ENCODE measurements at places on chromosomes 2 and 18. TPM values are rescaled to one million over a fixed set of nuclear protein-coding genes. Genes with fewer than 3 reads are reported as not detected.

Gene ZBTB7C
- polyA plus RNA-seq, result 24.5 TPM

Gene POTEI
- not detected for polyA plus RNA-seq

Gene CABYR
- polyA plus RNA-seq, result 0.67 TPM

Gene GPR75
- 0.71 TPM for polyA plus RNA-seq

Gene VWC2L
- polyA plus RNA-seq, result not detected

Gene TMEM169
- polyA plus RNA-seq, result 0.04 TPM

Gene DCDC2C
- not detected for polyA plus RNA-seq

Gene HSBP1L1
- 96.9 TPM for polyA plus RNA-seq

Gene CD207
- polyA plus RNA-seq, result 0.94 TPM

Gene GDF7
- polyA plus RNA-seq, result 0.56 TPM
